Cardiac muscle cell (in vitro differentiated cells and primary cell): ENCODE measurements at places on chromosomes 2 and 18.

- DNase-seq, result no peak
These were observed 35.1 kb upstream of the NTSR2 start for GRCh38 chr2:11705063-11705462.

DNA sequence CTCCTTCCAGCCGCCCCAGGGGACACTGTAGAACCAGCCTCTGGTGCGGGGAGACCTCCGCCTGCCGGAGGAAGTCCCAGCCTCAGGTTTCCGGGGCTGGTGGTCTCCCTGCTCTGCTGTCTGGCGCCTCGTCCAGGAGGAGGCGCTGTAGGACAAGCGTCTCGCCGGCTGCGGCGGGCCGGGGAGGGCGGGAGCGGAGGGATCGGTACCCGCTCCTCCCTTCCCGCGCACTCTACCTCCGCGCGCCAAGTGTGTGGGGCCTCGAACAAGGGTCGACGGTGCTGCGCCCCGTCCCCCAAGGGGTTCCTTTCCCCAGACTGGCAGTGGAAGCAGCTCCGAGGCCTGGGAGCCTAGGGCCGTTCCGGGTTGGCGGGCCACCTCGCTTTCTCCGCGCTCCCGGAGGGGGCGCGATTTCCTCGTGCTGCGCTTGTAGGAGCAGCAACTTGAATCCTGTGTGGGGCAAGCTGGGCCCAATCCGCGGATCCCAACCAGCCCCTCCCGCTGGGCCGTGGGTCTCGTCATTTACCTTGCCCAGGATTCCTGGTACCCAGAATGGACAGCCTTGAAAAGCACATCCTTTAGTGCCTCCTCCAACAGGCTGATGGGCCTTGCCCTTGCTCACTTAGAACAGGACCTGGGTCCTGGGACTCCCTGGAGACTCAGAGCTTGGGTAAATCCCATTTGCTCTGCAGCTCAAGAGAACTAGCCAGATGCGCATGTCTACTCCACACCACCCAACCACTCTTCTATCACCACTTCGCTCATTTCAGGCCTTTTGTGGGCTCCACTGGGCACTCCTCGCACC, 10.6 kb upstream of the HOXD4 start:
- peak; percentile 78 for DNase-seq

- no peak for DNase-seq
These were observed 526.2 kb downstream of the IRS1 start for GRCh38 chr2:226273440-226273839.

DNA sequence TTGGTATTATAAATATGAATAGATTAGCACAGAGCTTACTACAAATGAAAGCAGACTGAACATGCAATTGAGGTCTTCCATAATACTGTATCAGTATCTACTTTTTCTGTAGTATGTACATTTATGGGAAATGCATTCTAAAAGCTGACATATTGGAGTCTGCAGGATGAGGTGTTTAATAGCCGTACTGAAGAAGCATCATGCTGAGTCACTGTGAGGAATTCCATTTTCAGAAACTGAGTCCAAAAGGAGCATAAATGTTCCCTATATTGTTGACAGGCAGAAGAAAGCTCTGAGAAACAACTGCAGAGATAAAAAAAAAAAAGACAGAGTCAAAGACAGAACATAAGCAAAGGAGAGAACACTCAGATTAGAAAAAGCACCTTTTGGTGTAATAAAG, 366.7 kb upstream of the SPHKAP start:
- DNase-seq, result no peak

GRCh38 chr2:168986398-168986943, 44.7 kb downstream of the ABCB11 start:
- no peak for DNase-seq

- DNase-seq, result no peak
These were observed 67.8 kb upstream of the MAP4K3 start for GRCh38 chr2:39504790-39505335.

GRCh38 chr2:235240574-235240973, 253.3 kb upstream of the AGAP1 start:
- DNase-seq, result no peak

GRCh38 chr2:128312411-128312810, 6.3 kb downstream of the HS6ST1 start:
- no peak for DNase-seq

DNA sequence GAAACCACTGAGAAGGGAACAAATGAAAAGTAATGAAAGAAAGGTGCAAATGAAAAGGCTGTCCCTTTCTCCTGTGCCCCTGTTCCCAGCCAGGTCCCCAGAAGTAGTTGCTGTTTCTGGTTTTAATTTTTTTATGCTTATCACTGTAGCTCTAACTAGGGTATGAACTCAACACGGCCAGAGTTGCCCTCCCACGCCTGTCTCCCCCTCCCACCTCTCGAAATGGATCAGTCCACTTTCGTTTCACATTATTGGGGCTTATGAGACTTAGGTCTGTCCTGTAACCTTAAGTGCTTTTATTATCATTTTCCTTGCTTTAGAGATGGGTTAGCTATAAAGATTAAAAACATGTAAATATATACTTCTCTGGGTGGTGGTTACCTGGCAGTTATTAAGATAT, 8.6 kb downstream of the RBFA start:
- DNase-seq, result no peak

DNA sequence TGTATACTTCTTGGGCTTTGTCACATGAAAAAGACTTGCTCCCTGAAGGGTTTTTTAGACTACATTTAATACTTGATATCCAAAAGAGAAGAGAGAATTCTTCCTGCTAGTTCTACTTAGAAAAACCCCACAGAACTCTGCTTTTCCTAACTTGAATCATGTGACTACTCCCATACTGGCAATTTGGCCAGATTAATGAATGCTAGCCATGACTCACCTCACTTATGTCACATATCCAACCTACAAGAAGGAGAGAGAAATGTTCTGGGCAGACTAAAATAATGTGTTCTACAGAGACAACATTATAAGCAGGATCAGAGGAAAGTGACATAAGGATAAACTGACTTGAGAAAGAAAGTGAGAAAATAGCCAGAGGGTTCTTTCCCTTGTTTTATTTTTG, 249.3 kb upstream of the GULP1 start:
- DNase-seq, result peak; percentile 70

DNA sequence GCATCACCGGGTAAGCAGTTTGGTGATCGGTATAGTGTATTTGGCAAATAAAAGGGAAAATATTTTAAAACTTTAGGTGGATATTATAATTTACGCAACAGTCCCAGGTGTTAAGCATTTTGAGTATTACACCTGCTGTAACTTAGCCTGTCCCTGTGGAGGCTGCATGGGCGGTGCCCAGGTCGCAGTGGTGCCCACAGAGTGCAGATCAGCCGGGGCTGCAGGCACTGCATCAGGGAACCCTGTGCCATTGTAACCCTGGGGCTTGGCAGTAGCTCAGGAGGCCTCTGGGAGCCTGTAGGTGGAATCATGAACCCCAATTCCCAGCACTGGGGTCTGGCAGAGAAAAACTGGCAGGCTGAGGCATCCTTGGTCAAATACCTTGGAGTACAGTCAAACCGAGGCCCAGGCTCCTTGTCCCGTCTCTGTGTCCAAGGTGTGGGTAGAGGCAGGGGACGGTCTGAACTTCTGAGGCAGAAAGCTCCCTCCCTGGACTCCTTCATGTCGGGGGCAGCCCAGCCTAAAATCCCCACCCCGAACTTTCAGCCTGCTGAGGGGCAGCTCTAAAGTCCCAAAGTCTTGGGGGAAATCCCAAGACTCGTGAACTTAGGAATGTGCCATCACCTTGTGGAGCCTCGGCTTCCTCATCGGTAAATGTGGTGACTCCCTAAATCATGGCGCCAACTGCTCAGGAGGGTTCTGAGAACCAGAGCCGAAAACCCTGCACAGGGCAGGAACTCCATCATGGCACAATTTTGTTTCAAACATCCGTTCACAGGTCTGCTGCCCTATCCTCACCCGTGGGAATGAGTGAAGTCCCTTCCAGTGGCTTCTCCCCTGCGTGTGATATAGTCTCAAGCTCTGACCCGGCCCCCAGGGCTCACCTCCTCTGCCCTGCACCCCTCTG, 85.7 kb downstream of the INHBB start:
- DNase-seq, result no peak

GRCh38 chr2:143026411-143027054, 102.7 kb upstream of the ARHGAP15 start:
- no peak for DNase-seq

DNA sequence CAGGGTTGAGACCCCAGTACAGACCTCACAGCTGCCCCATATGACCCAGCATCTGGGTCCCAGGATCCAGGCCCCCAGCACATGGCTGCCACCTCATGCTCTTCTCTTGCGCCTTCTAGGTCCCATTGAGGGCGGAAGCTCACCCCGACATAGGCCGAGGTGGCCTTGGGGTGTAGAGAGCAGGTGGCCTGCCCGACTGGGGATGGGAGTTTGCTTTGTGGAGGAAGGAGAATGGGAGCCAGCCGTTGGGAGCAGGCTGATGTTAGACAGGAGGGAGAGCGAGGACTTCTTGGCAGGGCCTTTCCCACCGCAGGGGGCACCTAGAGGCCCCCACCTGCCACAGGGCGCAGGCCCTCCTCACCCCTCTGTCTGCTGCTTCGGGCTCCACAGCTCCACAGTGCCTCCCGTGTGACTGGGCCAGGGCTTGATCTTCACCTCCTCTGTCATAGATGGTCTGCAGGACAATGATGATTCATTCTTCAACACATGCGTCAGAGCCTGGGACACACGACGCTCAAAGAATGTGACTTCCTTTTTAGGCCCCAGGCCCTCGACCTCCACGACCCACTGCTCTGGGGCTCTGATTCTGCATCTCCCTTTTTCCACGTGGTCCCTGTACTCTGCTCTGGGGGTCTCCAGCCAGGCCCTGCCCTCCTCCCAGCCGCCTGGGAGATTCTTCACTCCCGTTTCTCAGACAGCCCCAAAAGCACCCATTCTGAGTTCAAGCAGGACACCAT, 86.6 kb upstream of the ODC1 start:
- DNase-seq, result no peak

GRCh38 chr2:134144081-134144596, 109.7 kb upstream of the MGAT5 start:
- no peak for DNase-seq

DNA sequence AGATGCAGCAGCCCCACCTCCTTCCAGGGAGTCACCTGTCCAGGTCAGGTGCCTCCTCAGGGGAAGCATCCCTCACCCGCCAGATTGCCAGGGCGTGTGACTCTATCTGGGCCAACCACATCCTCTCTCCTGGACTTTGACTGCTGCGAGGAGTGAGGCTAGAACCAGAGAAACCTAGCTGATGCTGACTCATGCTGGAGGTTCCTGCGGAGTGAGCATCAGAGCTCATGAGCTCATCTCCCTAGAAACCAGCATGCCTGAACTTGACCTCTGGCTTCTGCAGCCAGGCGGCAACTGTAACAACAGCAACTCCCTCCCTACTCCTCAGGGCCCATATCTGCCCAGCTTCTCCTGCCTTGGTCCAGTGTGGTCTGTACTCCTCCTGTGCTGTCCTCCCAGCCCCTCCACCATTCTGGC, 28.3 kb upstream of the NT5DC4 start:
- DNase-seq, result no peak

GRCh38 chr18:6731222-6731596, 1.7 kb downstream of the ARHGAP28 start:
- peak; percentile 65 for DNase-seq

DNA sequence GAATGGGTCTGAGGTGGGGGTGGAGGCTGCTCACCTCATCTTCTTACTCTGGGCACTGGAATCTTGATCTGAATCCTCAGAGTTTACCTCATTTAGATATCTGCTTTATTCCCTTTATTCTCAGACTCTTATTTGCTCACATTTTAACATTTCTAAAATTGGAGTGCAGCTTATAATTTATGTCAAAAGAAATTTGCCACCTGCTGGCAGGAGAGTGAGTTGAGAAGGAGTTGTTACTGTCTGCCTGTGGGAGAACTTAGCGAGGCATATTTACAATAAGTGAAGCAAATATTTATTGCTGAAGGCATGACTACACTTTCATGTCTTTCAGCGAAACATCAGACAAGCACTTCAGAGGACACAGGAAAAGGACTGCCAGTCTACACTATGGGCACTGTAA, 16.4 kb upstream of the KIAA2012 start:
- no peak for DNase-seq

DNA sequence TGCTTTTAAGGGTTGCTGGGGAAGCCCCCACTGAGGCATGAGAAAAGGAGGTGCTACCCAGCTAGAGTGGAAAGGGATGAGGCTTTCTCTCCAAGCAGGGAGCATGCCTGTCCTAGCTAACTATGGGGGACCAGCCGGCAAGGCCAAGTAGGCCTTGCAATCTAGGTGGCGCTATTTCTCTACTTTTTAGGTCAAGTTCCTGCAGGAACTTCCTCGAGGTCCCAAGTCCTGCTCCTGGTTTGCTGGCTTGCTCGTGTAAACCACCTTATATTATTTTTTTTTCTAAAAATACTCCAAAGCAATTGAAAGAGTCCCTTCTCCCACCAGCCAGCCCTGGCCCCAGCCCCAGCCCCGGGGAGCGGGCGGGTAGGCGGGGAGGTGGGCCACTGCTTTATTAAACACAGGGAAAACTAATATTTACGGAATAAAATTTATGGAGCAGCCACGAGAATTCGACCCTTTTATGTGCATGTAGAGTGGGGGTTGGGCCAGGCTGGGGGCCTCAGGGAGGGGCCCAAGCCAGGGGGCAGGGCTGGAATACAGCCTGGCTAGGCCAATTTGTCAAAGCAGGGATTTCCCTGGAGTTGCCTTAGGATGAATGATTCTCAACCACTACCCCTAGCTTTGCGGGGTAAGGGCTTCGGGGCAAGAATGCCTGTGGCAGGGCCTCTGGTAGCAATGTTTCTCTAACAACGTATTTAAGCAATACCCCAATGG, 12.8 kb upstream of the IHH start:
- DNase-seq, result peak; percentile 84

- DNase-seq, result no peak
These were observed 740.1 kb downstream of the PLCL1 start for GRCh38 chr2:198544461-198544860.

- DNase-seq, result no peak
These were observed 5.4 kb downstream of the SEMA4C start for GRCh38 chr2:96864343-96865091.

- DNase-seq, result no peak
These were observed 116.8 kb downstream of the XIRP2 start for GRCh38 chr2:167005096-167005495.

- DNase-seq, result no peak
These were observed 56.8 kb downstream of the GTF3C3 start for GRCh38 chr2:196742685-196743084.

DNA sequence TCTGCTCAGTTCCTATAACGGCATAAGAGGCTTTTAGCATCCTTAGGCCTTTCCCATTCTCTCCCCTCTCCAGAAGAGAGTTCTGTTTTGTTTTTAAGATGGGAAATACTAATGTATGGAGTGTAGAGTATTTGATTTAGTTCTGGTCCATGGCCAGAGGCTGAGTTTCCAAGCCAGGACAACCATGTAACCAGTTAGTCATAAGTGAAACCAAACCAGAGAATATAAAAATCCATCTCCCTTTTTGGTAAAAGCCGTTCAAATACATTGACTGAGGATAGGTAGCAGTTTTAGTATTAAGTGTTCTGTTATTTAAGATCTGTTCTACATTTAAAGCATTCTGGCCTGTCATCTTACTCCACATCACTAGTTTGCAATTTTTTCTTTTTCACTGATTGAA, 3.1 kb downstream of the PSMD1 start:
- DNase-seq, result no peak

DNA sequence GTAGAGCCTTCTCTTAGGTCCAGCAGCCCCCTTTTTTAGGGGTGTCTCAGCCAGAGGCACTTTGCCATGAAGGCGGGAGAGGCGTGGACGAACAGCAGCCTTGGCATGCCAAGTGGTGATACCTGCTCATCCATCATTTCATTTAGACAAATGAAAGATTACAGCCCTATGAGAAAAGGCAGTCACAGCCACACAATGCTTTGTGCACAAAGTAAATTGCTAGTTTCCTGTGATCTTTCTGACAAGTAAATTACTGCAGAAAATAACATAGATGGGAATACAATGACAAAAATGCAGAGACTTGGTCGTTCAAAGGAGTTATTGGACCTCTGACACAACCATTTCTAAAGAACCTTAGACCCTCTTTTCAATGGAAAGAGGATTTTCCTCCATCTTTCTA, 94.9 kb downstream of the RND3 start:
- no peak for DNase-seq
